ENCODE measurements at places on chromosomes 2 and 18.

- no peak for DNase-seq
These were observed 163.6 kb upstream of the SLC39A10 start for GRCh38 chr2:195493416-195493815.

- DNase-seq, result no peak
These were observed 82.4 kb upstream of the CAVIN2 start for GRCh38 chr2:191929288-191929687.

DNA sequence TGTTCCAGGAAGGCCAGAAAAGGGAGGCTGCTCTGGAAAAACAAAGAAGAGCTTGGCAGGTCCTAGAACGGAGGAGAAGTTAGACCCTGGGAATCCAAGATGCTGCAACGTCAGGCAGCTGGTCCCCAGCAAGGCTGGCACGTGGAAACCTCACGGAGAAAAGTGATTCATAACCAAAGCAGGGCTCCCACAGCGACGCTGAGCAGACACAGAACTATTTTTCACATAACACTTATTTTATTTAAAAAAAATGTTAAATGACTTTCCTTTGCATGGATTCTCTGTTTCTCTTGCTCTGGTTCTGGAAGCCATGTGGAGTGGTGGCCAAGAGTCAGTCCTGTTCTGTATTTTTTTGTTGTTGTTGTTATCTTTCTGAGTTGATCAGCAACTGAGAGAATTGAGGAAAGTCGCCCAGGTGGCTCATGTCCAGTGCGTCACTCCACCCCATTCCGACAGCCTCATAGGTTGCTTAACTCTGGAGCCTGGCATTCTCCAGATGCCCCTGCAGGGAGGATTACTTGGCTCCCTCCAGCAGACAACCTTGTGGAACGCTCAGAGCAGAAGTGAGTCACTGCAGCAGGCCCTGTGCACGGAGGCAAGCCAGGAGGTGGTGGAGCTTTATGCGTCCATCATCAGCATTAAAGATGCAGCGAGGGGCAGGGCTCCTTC is 229.9 kb upstream of the HDAC4 start:
- no peak for DNase-seq

DNA sequence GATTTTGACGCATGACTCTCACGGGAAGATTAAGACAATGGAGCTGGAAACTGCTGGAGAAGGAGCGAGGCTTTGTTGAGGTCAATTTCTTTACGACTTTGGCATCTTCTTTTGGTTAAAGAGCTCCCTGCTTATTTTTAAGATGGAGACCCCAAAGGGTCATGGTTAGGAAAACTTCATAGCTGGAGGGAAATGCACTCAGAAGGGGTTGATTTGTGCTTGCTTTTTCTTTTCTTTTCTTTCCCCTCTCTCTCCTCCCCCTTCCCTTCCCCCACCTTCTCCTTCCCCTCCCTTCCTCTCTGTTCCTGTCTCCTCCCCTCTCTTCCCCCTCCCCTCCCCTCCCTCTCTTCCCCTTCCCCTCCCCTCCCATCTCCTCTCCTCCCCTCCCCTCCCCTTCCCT is 79.0 kb downstream of the TNP1 start:
- DNase-seq, result no peak

DNA sequence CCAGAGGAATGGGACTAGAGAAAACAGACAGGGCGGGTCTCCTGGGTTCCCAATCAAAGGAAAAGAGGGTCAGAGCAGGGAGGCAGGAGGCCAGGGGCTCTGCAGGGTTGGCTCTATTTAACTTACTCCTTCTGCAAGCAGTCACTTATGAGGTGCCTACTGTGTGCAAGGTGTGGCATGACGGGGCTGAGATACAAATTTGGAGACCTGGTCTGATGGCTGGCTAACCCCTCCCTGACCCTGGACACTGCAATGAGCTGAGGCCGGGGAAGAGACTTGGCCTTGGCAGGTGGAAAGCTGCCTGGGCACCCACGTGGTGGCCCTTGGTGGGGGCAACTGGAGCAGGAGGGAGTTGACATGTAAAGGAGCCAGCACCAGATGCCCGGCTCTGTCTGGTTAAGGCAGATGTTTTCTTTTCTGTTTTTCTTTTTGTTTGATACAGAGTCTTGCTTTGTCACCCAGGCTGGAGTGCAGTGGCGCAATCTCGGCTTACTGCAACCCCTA is 148.5 kb upstream of the GATA6 start:
- DNase-seq, result no peak

DNA sequence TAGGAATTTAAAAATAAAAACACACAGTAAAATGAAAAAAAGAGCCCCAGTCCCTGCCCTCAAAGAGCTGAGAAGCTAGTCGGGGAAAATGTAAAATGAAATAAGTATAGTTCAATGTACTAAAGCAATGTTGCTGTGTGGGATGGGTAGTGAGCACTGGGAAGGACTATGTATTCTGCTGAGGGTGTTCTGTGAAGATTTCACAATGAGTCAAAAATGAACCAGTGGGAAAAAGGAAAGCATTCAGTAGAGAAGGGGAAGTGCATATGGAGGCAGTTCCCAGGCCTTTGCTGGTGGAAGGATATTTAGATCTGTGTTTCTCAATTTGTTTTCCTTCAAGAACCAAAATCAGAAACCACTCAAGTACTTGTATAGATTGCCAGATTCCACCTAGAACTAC is 1094.7 kb upstream of the KLHL29 start:
- DNase-seq, result no peak

DNA sequence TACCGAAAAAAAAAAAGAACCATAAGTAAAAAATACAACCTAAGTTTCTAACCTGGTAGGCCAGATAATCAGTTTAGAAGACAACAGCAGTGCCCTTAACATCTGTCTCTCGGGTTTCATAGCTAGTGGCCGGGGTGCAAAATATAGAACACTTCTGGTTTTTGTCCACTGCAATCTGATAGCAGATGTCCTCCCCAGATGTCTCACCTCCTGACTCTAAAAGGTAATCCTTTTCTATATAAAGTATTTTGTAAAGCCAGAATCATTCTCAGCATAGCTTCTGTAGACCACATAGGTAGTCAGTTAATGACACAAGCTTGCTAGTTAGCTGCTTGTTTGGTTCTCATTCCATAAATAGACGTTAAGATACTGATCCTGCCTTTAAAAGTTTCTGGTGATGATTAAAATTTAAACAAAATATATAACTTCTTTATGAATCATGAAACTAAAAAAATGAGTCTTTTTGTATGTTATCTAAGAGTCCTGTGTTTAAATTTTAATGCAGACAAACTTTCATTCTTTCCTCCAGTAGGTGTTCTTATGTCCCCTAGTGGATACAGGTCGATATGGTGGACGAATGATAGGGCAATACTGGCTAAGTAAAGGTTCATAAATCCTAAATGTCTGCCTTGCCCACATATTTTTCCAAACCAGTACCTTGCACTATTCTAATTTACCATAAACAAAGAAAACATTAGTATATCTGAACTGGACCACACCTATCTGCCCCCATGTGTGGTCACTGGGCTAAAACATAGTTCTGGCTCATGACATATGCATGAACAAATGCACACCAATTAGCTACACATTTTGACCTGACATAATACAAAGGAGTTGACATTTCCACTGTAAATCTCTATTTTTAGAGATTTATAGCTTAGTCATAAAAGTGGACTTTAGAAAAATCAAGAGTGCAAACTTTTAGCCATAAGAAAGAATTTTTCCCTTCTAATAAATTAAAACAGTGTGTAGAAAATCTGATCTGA is 171.0 kb downstream of the SRBD1 start:
- peak; percentile 19 for DNase-seq

DNA sequence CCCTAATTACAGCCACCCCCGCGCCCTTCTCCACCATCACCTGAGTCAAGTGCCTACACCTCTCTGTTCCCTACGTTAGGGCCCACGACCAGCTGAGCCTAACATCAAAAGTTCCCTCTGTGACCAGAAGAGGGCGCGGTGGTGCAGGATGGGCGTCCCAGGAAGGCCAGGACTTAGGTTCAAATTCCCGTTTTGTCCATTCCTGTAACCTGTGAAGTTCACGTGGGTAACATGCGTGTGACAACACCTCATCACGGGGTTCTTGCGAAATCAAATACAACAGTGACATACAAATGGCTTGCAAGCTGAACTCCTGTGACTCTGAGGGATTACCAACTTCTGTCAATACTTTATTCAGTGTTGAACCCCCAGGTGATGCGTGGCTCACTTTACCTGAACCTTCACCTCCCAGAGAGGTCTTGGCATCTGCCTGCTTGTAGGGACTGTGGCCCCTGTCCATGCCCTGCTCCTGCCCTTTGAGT is 207.9 kb downstream of the ARL4C start:
- DNase-seq, result no peak

- DNase-seq, result peak; percentile 21
These were observed 85.8 kb upstream of the FAM237A start for GRCh38 chr2:206556357-206556949.

GRCh38 chr2:156366753-156367152 is 34.2 kb upstream of the NR4A2 start:
- no peak for DNase-seq

DNA sequence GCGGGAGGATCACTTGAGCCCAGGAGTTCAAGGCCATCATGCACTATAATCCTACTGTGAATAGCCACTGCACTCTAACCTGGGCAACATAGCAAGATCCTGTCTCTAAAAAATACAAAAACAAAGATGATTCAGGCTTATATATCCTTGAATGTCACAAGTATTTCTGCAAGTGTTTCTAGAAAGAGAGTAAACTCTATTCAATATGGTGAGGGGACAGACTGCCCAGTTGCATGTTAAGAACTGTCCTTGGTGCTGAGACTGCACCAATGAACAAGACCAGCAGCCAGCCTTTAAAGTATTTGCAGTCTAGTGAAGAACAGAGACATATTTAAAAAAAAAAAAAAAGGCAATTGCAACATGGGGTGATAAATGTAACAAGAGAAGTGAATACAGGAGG is 16.4 kb downstream of the MAP3K19 start:
- DNase-seq, result no peak

DNA sequence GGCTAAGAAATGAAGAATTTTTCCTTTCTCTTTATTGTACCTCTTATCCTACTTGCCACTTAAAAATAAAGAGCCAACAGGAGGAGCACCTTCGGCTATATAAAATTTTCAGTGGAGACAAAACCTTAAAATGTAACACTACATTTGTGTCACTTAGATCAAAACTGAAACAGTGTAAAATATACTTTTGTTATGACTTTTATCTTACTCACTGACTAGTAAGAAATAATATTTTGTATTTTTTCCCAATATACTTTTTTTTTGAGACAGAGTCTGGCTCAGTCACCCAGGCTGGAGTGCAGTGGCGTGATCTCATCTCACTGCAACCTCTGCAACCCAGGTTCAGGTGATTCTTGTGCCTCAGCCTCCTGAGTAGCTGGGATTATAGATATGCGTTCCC is 28.3 kb downstream of the KCNJ13 start:
- DNase-seq, result no peak

GRCh38 chr2:63741884-63742579 is 99.7 kb upstream of the UGP2 start:
- no peak for DNase-seq

GRCh38 chr2:96847586-96847985 is 3.8 kb upstream of the ANKRD23 start:
- DNase-seq, result no peak
